ENCODE measurements at places on chromosomes 2 and 18. TPM values are rescaled to one million over a fixed set of nuclear protein-coding genes. Genes with fewer than 3 reads are reported as not detected.
A peak's percentile ranks its signal among the peaks of the same experiment; 100 is the strongest.

Gene CIDEA
- not detected for total RNA-seq

DNA sequence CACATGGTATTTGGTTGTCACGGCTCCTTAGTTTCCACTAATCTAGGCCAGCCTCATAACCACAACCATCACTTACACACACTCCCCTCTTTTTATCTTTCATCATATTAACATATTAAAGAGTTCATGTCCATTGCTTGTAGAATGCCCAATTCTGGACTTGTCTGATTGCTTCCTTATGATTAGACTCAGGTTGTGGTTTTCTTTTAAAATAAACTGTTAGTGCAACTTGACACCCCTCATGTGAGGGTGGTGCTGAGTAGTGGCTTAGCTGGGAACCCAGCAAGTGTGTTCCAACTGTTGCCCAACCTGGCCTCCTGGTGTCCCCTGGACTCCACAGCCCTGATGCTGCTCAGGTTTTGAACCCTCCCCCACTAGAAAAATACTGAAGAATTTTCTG, 20.1 kb upstream of the CD207 start:
- DNase-seq: no peak

Gene KHK
- total RNA-seq: 3.8 TPM

DNA sequence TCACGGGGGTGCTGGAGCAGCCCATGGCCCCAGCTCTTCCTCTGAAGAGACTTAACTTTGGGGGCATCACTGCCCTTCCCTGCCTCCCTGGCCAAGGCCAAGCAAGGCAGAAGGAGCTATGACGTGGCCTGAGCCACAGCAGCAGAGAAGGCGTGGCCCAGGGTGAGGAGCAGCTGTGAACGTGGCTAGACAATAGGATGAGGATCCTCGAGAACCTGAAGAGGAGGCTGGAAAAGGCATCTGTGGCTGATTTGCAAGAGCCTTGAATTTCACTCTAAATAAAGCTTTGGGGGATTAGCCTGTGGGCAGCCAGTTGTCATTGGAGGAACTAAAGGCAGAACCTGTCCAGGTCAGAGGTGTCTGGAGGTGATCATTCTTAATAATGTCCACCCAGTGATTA, 652.9 kb upstream of the ID2 start:
- no peak for DNase-seq

GRCh38 chr18:37265382-37265781, 300.2 kb downstream of the CELF4 start:
- no peak for DNase-seq

GRCh38 chr2:197209742-197210408, 100.7 kb downstream of the ANKRD44 start:
- peak; percentile 71 for DNase-seq

DNA sequence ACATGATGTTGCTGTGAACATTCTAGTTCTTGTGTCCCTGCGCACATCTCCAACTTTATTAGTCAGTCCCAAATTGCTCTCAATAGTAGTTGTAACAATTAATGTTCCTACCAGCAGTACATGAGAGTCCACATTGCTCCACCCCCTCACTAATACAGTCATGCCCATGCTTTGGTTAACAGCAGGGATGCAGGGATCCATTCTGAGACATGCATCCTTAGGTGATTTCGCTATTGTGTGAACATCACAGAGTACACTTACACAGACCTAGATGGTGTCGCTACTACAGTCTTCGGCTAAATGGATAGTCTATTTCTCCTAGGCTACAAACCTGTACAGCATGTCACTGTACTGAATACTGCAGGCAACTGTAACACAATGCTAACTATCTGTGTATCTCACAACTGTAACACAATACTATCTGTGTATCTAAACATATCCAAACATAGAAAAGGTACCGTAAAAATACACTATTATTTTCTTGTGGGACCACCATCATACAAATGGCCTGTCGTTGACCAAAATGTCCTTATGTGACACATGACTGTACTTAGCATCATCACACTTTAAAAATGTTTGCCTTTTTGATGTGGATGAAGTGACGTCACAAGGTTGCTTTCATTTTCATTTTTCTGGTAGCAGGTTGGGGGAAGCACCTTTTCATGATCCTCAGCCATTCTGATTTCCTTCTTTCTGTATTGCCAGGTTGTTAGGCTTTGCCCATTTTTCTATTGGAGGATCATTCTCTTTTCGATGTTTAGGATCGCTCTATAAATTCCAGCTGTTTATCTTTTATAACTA, 82.9 kb upstream of the RNF152 start:
- DNase-seq: peak; percentile 85

- no peak for DNase-seq
Observed at GRCh38 chr2:164538240-164538866, 82.9 kb downstream of the GRB14 start.

DNA sequence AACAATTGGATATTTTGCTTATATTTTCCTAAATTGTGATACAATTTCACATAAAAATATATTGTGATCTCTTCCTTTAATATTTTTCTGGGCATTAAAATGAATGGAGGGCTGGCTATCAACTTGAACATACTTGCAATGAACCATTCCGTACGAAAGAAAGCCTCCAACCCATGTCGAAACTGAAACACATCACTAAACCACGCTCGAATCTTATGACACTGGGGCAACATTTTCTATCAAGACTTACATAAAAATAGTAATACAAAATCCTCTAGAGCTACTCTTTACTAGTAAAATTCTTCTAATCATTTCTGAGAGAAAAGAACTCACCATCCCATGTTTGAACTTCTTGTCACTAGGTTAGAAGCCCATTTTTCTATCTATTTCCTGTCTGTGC, 132.8 kb upstream of the DOK6 start:
- DNase-seq: no peak

GRCh38 chr18:78612318-78612717, 367.3 kb upstream of the SALL3 start:
- DNase-seq: no peak

DNA sequence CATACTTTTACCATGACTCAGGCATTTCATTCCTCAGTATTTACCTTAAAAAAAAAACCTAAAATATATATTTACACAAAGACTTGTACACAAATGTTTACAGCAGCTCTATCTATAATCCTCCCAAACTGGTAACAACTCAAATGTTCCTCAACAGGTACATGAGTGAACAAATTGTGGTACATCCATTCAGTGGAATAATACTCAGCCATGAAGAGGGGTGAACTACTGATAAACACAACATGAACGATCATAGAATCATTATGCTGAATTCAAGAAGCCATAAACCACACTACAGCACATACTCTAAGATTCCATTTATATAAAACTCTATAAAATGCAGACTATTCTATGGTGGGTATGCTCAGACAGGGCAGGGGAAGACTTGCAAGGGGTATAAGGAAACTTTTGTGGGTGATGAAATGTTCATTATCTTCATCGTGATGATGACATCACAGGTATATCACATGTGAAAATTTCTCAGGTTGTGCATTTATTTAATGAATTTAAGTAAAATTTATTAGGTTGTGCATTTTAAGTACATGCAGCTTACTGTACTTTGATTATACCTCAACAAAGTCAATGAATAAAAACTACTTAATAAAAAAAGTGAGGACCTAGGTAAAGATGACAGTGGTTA, 24.7 kb upstream of the DUSP2 start:
- no peak for DNase-seq

DNA sequence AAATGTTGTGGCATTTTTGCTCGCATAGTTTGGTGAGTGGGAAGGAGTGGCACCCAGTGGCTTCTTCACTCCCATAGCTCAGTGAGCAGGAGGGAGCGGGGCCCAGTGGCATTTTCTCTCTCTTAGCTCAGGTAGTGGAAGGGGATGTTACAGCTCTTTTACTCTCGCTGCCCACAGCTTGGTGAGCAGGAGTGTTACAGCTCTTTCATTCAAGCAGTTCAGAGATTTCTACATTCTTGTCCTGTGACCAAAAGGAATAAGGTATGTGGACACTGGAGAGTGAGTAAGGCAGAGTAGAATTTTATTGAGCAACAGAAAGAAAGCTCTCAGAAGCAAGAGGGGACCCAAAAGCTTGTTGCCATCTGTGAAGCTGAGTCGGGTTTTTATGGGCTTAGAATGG, 192.4 kb downstream of the SPAG16 start:
- no peak for DNase-seq

Gene TXNDC2
- not detected for total RNA-seq

GRCh38 chr2:73938718-73939352, 12.2 kb downstream of the DGUOK start:
- peak; percentile 21 for DNase-seq

Gene ERMN
- total RNA-seq: 14.4 TPM

- no peak for DNase-seq
Observed at GRCh38 chr2:217789736-217790181, 213.0 kb downstream of the TNS1 start.

DNA sequence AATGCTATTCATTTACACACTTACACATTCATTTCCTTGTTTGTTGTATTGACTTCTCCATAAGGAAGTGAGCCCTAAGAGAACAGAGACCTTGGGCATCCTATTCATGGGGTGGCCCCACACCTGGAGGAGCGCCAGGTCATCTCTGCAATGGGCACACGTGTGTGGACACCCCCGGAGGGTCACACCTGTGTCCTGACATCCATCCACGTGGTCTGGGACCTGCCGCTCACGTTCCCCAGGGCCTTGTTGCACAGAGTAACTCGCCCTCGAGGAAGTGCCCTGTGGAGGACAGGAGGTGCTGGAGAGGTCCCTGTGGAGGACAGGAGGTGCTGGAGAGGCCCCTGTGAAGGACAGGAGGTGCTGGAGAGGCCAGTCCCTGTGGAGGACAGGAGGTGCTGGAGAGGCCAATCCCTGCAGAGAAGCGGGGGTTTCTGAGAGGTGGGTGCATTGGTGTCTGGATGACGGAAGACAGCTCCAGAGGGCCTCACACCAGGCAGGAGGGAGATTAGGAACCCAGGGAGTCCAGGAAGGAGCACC, 73.2 kb upstream of the GPC1 start:
- DNase-seq: no peak

Gene ESPNL
- total RNA-seq: not detected

GRCh38 chr18:57995331-57995730, 48.7 kb upstream of the NEDD4L start:
- DNase-seq: no peak

Gene WNT10A
- total RNA-seq: 0.92 TPM

DNA sequence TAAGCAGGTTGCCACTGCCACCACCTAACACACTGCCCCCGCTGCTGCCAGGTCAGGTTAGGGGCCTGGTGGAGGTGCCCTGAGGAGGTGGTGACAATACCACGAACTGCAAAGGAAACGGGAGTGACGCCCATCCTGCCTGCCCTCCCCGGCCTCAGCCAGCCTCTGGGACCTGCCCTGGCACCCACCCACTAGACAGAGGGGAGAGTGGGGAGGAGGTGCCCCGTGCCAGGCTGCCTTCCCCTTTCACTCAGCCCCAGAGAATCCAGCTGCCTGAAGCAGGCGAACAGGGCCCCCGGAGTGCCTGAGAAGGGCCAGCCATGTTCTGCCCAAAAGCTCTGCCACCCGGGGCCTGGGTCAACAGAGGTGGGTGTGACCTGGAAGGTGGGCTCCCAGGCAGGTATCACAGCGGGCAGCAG, 44.5 kb upstream of the FOSL2 start:
- peak; percentile 56 for DNase-seq

DNA sequence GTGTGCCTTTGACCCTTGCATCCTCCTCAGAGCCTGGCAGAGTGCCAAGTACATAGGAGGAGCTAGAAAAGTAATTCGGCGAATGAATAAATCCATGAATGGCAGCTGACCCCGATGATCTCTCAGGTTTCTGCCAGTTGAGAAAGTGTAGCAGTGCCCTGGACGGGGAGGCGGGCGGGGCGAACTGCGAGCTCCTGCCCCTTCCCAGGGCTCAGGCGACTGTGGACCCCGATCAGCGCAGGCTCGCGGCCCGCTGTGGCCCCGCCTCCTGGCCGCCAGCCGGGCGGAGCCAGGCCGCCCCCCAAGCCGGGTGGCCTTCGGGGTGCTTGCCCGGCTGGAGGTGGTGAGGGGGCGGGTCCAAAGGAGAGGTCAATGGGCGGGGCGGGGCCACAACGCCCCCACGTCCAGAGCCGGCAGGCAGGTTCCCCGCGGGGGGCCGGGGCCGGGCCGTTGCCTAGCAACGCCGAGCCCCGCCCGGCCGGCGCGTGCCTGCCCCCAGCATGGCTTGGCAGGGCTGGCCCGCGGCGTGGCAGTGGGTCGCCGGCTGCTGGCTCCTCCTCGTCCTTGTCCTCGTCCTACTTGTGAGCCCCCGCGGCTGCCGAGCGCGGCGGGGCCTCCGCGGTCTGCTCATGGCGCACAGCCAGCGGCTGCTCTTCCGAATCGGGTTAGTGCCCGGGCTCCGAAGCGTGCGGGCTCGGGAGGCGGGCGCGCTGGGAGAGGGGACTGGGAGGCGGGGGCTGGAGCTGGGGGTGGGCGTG, 30.6 kb upstream of the TMBIM1 start:
- peak; percentile 43 for DNase-seq

DNA sequence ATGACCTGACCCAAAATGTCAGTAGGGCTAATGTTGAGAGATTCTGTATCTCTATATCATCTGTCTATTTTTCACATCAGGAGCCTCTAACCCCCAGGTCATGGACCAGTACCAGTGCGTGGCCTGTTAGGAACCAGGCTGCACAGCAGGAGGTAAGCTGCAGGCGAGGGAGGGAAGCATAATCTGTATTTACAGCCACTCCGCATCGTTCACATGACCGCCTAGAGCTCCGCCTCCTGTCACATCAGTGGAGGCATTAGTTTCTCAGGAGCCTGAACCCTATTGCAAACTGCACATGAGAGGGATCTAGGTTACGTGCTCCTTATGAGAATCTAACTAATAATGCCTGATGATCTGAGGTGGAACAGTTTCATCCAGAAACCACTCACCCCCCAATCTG, 180.6 kb downstream of the RDH14 start:
- DNase-seq: no peak

Gene TEX44
- total RNA-seq: not detected

Gene AQP12A
- not detected for total RNA-seq

DNA sequence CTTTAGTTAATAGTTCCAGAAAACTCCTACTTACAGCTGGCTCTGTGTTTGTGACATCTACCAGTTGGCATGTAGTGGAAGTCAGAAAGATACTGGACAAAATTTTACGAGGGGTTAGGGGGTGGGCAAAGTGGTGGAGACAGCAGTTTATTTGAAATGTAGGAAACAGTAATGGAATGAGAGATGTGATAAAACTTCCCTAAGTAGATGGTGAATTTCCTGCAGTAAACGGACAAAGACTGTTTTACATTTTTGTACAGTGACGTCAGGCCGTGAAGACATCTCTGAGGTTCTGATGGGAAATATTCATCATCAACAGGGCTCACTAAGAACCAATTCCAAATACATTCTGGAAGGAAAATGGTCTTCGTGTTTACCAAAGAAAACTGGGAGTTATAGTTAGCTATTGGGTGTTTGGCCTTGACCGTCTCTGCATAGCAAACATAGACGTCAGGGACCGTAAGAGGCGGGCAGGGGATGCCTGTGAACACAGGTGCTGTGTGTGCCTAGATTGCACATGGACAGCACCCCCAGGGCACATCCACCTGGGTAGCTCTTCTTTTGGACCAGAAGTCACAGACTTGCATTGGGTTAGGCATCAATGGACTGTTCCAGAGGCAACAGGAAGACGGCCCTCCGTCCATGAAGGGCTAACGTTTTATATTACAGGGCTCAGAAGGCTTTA, 131.5 kb downstream of the ZNF516 start:
- no peak for DNase-seq
